Fibroblast of villous mesenchyme (primary cell): ENCODE measurements at places on chromosomes 6 and 20. TPM values are rescaled to one million over a fixed set of nuclear protein-coding genes. Genes with fewer than 3 reads are reported as not detected.
A peak's percentile ranks its signal among the peaks of the same experiment; 100 is the strongest.

The CAP2 gene
- 22.2 and 49.7 TPM in 2 replicates for total RNA-seq

The IMPG1 gene
- not detected in 2 replicates for total RNA-seq

DNA sequence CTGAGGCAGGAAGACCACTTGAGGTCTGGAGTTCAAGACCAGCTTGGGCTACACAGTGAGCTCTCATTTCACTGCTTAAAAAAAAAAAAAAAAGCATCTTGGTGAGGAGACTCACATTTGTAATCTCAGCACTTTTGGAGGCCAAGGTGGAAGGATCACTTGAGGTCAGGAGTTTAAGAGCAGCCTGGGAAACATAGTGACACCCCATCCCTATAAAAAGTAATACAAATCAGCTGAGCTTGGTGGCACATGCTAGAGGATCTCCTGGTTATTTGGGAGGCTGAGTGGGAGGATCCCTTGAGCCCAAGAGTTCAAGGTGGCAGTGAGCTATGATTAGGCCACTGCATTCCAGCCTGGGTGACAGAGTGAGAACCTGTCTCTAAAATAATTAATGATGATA is 29.4 kb upstream of the SYNCRIP start:
- no peak for DNase-seq

- no peak for DNase-seq
Measured at GRCh38 chr6:158256746-158257424, 55.4 kb upstream of the TULP4 start.

DNA sequence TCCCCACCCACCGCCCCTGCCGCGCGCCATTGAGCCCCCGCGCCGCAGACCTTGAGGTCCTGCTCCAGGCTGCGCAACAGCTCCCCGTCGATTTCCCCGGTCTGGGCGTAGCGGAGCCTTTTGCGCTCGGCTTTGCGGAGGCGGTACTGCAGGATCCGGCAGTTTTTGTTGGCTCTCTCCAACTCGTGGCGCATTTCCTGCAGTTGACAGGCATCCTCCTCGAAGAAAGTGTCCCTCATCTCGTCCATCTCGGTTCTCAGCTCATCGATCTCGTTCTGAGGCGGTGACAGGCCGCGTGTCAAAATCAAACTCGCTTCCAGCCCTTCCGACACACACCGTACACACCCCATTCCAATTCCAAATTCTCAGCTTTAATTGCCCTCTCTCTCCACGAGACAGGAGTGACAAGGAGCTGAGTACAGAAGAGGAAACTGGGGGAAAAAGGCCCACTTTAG is 4.3 kb downstream of the MTCL3 start:
- peak; percentile 33 for DNase-seq

The CYP39A1 gene
- total RNA-seq: 2.6 TPM in 2 replicates

GRCh38 chr6:87851674-87852299 is 149.8 kb upstream of the AKIRIN2 start:
- DNase-seq: no peak

The KIAA1755 gene
- total RNA-seq: 0.64 and 1.3 TPM in 2 replicates

The ZNF343 gene
- total RNA-seq: 10.4 and 11.3 TPM in 2 replicates

The PRSS16 gene
- total RNA-seq: under 0.01 TPM in 1 of 2 replicates, not detected in the other
